ENCODE measurements at places on chromosomes 13 and 19. TPM values are rescaled to one million over a fixed set of nuclear protein-coding genes. Genes with fewer than 3 reads are reported as not detected.

Gene VSTM2B
- not detected for total RNA-seq

Gene KLK14
- total RNA-seq: 0.93 TPM

Gene IL11
- 0.74 TPM for total RNA-seq

Gene NLRP7
- total RNA-seq: 0.20 TPM

Gene CGB8
- not detected for total RNA-seq

Data from T-helper 1 cell treated with Interleukin-12 subunit alpha and Interleukin-12 subunit beta and Interleukin-4 antibody, amounts not matched to agents 30 ng/mL and 1 ng/mL, for 36 hours (primary cell).